ENCODE measurements at places on chromosomes 11 and 22.

DNA sequence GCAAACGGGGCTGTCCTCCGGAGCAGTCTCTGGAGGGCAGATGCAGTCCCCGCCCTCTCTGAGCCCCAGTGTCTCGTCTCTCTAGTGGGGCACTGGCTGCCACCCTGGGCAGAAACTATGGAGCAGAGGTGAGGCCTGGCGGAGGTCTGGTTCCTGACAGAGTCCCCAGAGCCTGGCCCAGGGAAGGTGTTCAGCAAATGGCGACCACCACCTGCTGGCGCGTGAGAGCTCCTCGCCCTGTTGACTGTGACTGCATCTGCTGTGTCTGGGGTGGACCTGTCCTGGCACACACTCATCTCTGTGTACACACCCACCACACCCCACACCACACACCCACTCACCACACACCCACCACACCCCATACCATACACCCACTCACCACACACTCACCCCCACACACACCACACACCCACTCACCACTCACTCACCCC is 18.3 kb upstream of the TTLL12 start:
- no peak for DNase-seq

GRCh38 chr11:128453444-128454336 is 133.7 kb downstream of the ETS1 start:
- peak; percentile 19 for DNase-seq

- DNase-seq, result no peak
Measured at GRCh38 chr22:49370627-49371301, 456.9 kb downstream of the BRD1 start.

- DNase-seq, result no peak
Measured at GRCh38 chr11:109306322-109306721, 115.7 kb upstream of the C11orf87 start.

- DNase-seq, result no peak
Measured at GRCh38 chr22:42380769-42381551, 51.2 kb downstream of the NFAM1 start.

DNA sequence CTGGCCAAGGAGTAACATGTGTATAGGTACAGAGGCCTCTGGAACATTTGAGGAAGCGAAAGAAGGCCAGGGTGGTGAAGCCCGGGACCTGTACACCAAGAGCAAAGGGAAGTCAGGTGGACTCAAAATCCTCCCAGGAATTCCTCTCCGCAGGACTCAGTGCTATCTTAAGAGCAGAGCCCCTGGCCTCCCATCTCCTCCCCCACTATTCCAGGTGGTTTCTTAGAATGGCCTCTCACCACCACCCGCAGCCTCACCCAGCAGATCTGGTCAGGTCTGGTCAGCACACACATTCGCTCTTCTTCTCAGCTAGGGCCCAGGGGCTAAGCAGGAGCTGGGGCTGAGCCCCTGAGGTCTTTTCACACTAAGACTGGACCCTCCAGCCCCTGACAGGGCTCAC is 59.1 kb downstream of the SCGB1A1 start:
- DNase-seq, result no peak

Measured in CD8-positive, alpha-beta T cell (primary cell).